ENCODE measurements at places on chromosomes 7 and 10.
A peak's percentile ranks its signal among the peaks of the same experiment; 100 is the strongest.

- DNase-seq = no peak
- no peak overlapping the region for H3K4me3 ChIP-seq
- H3K36me3 ChIP-seq = peaks cover 6% of the 10 kb centered on the region
- peaks cover 9% of the 10 kb centered on the region for H3K4me1 ChIP-seq
- H3K27ac ChIP-seq = peak overlapping the region; percentile 88
- no peaks in the 10 kb centered on the region for H3K27me3 ChIP-seq
These were observed 4.6 kb downstream of the MARVELD1 start for GRCh38 chr10:97718178-97718577.

DNA sequence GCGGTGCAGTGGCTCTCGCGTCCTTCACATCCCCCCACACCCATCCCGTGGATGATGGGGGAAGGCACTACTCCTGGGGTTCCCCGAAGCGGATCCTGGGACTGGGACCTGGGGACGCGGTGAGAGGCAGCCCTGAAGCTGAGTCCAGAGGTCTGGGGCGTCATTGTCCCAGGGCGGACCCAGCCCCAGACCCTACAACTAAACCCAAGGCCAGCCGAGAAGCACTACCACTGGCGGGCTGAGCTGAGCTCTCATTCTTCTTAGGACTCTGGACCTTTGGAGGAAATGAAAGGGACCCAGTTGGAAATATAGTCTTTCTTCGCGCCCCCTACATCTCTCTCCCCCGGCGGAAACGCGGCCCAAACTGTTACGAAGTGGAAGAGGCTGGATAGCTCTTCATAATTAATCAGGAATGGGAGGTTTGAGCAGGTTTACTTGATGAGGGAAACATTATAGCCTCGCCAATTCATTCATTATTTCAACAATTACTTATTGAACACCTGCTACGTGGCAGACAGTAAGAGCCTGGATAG lies 389 bp upstream of the FBXL15 start:
- H3K36me3 ChIP-seq = peaks cover 11% of the 10 kb centered on the region
- H3K4me1 ChIP-seq = peaks cover 23% of the 10 kb centered on the region
- H3K27me3 ChIP-seq = no peaks in the 10 kb centered on the region
- DNase-seq = no peak
- H3K4me3 ChIP-seq = peak overlapping the region; percentile 81
- peak overlapping the region; percentile 93 for H3K27ac ChIP-seq

DNA sequence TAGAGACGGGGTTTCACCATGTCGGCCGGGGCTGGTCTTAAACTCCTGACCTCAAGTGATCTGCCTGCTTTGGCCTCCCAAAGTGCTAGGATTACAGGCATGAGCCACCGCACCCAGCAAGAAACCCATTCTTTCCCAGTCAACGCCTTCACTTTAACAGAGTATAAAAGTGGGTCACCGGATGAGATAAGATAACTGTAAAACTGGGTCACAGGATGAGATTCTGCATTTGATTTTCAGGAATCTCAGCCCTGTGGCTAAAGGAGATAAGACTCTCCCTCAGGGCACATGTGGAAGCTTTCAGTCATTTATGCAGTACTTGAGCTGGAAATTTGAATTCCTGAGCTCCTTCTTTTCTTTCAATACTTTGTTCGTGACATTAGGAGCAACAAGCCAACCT lies 70.8 kb downstream of the LRRC17 start:
- H3K27ac ChIP-seq = no peak overlapping the region
- no peaks in the 10 kb centered on the region for H3K4me1 ChIP-seq
- no peaks in the 10 kb centered on the region for H3K27me3 ChIP-seq
- H3K4me3 ChIP-seq = no peak overlapping the region

GRCh38 chr7:116526897-116527296 lies 2.1 kb downstream of the CAV1 start:
- H3K27ac ChIP-seq = no peak overlapping the region
- H3K36me3 ChIP-seq = no peaks in the 10 kb centered on the region
- DNase-seq = no peak
- peaks cover 11% of the 10 kb centered on the region for H3K4me1 ChIP-seq
- peak overlapping the region; percentile 49 for H3K4me3 ChIP-seq

DNA sequence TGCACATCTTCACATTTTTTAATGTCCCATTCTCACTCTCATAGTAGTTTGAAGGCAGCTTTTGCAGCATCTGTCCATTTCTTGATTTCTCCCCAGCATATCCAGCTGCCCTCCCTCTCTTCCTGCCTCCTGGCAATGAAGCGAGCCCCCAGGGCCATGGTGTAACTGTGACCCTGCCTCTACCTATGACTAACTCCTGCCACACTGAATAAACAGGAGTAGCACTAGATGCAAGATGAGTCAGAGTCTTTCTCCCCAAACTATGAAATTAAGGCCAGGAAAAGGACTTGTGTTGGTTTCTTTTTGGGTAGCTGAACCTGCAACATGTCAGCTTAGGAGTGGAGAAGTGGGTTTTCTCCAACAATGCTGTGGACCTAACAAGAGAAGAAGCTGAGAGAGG lies 329.0 kb downstream of the RNLS start:
- no peaks in the 10 kb centered on the region for H3K27me3 ChIP-seq
- H3K4me3 ChIP-seq = no peak overlapping the region
- H3K36me3 ChIP-seq = no peaks in the 10 kb centered on the region
- no peak for DNase-seq

DNA sequence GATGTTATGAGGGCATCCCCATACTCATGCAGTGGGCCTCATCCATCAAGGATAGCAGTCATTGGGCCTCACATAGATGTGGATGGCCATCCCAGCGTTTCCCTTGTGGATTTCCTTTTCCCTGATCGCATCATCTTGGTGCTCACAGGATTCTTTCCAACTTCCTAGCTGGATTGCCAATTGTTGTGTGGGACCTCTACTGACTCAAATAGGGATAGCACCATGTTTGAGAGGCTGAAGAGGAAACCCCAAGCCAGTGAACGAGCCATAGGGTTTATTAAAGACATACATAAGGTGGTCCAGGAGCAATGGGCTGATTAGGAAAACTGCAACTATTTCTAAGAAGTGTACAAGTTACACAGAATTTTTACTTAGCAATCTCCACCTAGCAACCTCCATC lies 21.8 kb downstream of the ASZ1 start:
- no peak for DNase-seq
- H3K27me3 ChIP-seq = no peaks in the 10 kb centered on the region
- no peak overlapping the region for H3K4me3 ChIP-seq
- no peaks in the 10 kb centered on the region for H3K36me3 ChIP-seq
- H3K4me1 ChIP-seq = no peaks in the 10 kb centered on the region

GRCh38 chr10:4685904-4686643 lies 139.9 kb upstream of the AKR1E2 start:
- H3K27me3 ChIP-seq = no peaks in the 10 kb centered on the region
- no peak for DNase-seq
- H3K36me3 ChIP-seq = no peaks in the 10 kb centered on the region
- H3K27ac ChIP-seq = no peak overlapping the region
- H3K4me3 ChIP-seq = no peak overlapping the region

GRCh38 chr10:131726967-131727366 lies 173.8 kb upstream of the PPP2R2D start:
- H3K4me3 ChIP-seq = no peak overlapping the region
- peaks cover 6% of the 10 kb centered on the region for H3K4me1 ChIP-seq
- no peak overlapping the region for H3K27ac ChIP-seq
- no peaks in the 10 kb centered on the region for H3K27me3 ChIP-seq

DNA sequence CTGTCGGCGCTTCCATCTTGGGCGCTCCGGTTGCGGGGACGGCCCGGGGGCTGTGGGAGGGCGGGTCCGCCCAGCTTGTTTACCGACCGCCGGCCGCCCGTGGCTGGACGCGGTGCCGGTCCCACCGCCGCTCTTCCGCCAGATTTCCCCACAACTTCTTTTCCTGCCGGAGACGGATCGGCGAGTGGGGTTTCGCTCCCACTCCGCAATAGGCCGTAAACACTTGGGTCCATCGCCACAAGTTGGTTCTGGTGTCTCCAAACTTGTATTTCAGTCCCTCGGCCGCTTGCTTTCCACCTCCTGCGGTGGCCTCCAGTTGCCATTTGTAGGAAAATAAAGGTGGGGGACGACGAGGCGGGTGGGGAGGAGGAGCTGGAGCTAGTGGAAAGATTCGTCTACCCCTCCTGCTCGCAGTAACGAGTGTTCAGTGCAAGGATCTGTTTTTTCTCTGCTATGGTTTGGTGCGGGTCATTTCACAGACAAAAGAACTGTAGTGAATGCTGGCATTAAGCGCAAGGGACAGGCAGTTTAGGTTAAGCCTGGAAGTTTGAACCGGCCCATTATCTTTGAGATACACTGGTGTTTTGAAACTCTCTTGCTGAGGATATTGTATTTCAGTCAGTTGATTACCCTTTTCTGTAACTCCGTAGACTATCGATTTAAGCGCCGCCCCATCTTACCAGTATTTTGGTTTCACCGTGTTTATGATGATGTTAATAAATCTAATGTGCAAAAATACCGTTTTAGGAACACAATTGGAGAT lies 24.3 kb upstream of the ZRANB1 start:
- peak overlapping the region; percentile 90 for H3K27ac ChIP-seq
- no peaks in the 10 kb centered on the region for H3K36me3 ChIP-seq
- no peaks in the 10 kb centered on the region for H3K27me3 ChIP-seq
- H3K4me1 ChIP-seq = peaks cover 3% of the 10 kb centered on the region
- H3K4me3 ChIP-seq = peak overlapping the region; percentile 97
- DNase-seq = peak; percentile 27

DNA sequence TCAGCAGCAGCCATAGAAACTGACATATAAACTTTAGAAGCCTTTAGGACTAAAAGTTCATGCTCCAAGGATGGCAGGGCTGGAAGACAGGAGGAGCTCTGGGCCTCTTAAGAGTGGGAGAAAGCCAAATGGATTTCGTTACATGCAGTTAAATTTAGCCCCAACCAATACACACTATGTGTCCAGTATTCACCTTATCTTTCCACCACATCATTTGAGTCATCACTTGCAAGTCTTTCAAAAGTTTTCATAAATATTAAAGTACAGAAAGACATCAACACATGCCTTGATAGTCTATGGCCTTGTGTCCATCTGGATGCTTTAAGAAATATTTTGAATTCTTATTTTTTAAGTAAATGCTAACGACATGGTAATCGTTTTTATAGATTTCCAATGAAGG lies 392.4 kb upstream of the LRRN3 start:
- H3K27ac ChIP-seq = no peak overlapping the region
- no peaks in the 10 kb centered on the region for H3K27me3 ChIP-seq
- no peak for DNase-seq
- H3K4me1 ChIP-seq = no peaks in the 10 kb centered on the region
- no peak overlapping the region for H3K4me3 ChIP-seq
- no peaks in the 10 kb centered on the region for H3K36me3 ChIP-seq

GRCh38 chr10:71285180-71285545 lies 33.9 kb upstream of the SLC29A3 start:
- no peak overlapping the region for H3K27ac ChIP-seq
- H3K27me3 ChIP-seq = no peaks in the 10 kb centered on the region
- DNase-seq = peak; percentile 61
- no peak overlapping the region for H3K4me3 ChIP-seq
- no peaks in the 10 kb centered on the region for H3K36me3 ChIP-seq

DNA sequence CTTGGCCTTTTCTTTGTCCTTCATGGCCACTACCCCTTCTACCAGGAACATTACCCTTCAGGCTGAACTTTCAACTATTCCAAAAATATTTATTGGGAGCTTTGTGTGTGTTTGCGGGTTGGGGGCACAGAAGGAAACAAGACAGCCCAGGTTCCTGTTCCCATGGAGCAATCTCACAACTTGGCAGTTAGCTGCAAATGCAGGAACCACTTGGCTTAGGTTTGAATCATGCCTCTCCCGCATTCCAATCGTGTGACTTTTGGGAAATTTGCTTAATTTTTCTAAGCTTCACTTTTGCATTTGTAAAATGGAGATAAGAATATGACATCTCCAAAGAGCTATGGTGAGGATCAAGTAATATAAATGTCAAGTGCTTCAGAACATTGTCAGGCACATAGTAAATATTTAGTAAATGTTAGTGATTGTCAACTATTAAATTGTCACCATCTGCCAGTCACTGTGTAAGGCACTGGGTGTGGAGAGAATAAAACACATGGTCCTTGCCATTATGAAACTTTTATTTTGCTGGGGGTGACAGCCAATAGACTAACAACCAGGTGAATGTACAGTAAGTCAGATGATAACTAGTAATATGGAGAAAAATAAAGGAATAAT lies 277.1 kb downstream of the SNX13 start:
- H3K27ac ChIP-seq = no peak overlapping the region
- no peak overlapping the region for H3K4me3 ChIP-seq
- no peaks in the 10 kb centered on the region for H3K27me3 ChIP-seq
- peaks cover 3% of the 10 kb centered on the region for H3K4me1 ChIP-seq
- H3K36me3 ChIP-seq = no peaks in the 10 kb centered on the region

DNA sequence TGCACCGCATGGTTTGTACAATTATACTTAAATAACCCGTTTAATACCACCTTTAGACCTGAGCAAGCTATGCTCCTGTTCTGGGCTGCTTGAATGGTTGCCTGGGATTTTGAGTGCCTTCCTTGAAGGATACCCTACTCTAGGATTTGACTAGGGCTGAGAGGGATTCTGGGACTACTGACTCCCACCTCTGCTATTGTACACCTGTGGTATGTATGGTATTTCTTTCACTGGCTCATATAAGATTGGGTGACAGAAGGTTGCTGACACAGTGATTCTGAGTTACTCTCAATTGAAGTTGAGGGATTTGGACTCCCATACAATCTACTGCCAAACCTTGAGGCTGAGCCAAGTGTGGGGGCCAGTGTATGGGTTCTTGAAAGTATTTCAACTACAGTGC lies 494.4 kb upstream of the SEMA3D start:
- no peak overlapping the region for H3K4me3 ChIP-seq
- no peaks in the 10 kb centered on the region for H3K27me3 ChIP-seq
- H3K4me1 ChIP-seq = peaks cover 5% of the 10 kb centered on the region
- no peak overlapping the region for H3K27ac ChIP-seq

All from neuronal stem cell (in vitro differentiated cells).